ENCODE measurements at places on chromosomes 3 and 15. TPM values are rescaled to one million over a fixed set of nuclear protein-coding genes. Genes with fewer than 3 reads are reported as not detected.

DNA sequence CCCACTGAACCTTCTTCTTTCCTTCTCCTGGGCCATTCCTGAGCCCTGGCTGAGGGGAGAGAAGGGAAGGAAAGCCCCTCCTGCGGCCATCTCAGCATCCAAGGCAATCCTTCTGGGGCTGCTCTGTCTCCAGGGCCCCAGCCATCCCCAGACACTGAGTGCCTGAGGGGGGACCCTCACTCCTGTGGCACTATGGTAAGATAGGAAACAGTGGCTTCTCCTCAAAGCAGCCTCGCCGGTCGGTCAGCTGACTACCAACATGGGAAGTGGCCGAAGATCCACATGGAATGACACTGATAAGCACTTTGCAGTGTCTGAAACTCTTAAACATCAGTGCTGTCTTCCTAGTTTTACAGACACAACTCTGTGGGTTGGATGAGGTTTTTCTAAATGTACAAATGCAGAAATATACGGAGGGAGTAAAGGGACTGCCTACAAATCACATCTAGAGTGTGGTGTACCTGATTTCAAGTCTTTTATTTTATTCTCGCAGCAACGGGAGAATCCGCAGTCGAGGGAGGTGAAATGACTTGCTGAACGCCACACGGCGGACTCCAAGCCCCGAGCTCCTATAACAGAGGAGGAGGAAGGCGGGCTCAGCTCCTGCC is 973 bp upstream of the ITPKA start:
- peak overlapping the region; percentile 67 for H3K4me3 ChIP-seq
- H3K27me3 ChIP-seq, result peaks cover 31% of the 10 kb centered on the region
- no peak for DNase-seq
- H3K4me1 ChIP-seq, result peaks cover 14% of the 10 kb centered on the region

DNA sequence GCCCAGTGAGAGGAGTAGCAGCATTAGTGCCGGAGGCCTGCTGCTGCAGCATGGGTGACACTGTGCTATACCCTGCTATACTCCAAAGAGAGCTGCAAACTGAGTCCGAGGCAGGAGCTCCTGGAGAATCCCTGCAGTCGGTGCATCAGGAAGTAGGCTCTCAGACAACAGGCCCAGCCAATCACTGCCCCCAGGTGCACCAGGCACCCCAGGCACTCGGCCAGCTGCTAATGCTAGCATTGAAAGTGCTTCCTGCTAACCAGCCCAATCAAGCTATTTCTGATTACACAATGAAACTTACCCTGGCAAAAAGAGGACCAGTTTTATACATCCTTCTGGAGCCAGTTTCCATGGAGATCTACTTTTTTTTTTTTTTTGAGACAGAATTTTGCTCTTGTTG is 45.6 kb upstream of the IREB2 start:
- no peak overlapping the region for H3K4me3 ChIP-seq
- no peaks in the 10 kb centered on the region for H3K36me3 ChIP-seq
- H3K27ac ChIP-seq, result no peak overlapping the region

GRCh38 chr3:7447197-7447769 is 586.4 kb downstream of the GRM7 start:
- no peak for DNase-seq
- no peaks in the 10 kb centered on the region for H3K27me3 ChIP-seq
- H3K4me1 ChIP-seq, result no peaks in the 10 kb centered on the region
- no peak overlapping the region for H3K4me3 ChIP-seq

The TMIE gene
- polyA plus RNA-seq, result 0.40 TPM

The NANOGP8 gene
- polyA plus RNA-seq, result 0.07 TPM

The ARHGAP31 gene
- polyA plus RNA-seq, result 2.7 TPM
